ENCODE measurements at places on chromosomes 11 and 22.

DNA sequence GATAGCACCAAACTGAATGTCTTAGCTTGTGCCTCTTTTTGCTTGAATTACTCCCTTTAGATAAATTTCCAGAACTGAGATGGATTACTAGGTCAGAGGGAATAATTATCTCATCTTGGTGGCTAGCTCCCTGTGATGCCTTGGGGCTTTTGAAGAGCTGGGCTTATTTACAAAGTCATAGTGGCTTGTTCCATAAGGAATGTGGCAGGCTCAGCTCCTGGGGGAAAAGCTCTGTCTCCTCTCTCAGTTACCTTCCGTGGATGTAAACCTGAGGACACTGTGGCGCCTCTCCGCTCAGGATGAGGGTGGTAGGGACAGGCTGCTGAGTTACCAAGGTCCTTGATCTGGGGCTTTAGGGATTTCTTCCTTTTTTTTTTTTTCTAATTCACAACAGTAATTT is 121.7 kb downstream of the PARVA start:
- no peak for DNase-seq

DNA sequence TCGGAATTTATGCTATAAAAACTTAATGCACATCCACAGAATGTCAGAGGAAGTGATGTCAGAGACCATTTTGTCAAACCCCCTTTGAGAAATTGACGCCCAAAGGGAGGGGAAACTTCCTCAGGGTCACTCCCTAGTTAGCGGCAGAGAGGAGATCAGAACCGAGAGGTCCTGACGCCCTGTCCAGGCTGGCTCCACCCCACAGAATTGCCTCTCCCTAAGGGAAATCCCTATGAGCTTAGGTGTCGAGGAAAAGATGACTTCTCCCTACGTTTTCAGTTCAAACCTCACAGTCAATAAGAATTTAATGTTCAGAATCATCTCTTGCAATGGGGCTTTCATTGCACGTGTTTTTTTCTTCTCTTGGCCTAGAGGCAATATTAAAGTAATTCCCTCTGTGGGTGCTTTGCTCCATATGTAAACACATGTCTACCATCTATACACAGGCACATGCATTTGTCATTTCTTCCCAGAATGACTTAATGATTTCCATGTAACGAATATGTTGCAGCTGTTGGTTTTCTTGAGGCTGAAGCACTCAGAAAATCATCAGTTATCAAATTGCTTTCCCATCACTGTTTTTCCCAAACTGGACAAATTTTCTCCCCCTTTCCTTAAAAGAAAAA is 148.7 kb upstream of the TIMP3 start:
- DNase-seq: no peak

DNA sequence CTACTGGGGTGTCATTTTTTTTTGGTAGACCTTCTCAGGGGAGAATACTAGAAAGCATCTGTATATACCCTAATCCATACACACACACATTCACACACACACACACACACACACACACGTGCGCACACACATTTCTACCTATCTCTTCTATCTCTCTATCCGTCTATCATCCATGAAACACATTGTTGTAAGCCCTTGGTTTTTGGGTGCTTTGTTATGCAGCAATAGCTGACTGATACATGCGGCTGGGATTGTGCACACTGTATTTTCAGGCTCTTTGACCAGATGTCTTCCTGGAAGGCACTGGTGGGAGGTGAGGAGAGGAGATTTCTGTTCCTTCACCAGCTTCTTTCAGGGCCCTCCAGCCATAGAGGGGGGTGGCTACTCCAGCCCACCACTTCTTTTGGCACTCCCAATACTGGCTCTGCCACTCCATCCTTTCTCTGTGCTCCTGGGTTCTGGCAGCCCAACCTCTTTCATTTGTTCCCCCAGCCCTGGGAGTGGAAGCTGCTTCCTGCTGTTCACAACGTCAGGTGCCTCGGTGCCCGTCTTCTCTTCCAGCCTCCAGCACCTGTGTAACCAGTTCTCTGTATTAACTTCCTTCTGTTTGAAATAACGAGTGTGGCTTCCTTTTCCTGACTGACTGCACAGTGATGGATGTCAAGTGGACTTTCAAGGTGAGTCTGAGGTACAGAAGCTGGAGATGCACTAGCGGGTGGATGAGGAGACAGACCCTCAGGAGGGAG is 12.4 kb upstream of the MUC2 start:
- no peak for DNase-seq

DNA sequence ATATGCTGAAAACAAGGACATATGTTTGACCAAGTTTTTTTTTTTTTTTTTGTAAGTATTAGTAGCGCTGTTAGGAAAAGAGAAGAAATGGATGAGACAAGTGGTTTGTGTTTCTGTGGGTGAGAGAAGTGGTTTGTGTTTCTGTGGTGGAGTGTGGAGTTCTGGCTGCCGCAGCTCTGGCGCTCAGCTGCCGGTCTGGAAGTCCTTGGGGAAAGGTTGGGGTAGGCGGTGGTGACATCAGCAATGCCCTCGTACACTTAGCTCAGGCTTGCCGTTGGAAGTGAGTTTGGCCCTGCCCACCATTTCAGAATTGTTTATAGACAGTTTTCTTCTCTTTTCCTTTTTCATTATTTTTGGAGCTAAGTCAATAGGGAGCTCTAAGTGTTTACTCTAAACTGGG is 116.6 kb downstream of the TBC1D22A start:
- no peak for DNase-seq

DNA sequence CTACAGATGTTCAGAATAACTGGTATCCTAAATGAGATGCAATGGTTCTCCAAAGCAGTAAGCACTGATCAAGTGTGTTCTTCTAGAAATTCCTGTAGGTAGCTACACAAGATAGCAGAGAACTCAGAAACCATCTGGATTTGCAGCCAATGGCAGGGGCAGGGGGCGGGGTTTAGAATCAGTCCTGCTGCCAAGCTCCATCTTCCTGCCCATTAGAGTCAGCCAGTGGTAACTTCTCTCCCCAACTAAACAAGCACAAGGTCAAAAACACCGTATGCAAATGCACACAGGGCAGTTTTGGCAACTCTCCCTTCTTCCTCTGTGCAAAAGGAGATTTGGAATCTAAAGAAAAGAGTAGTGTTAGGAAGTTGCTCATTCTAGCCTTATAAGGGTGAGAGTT is 237.5 kb upstream of the CCDC90B start:
- DNase-seq: no peak

DNA sequence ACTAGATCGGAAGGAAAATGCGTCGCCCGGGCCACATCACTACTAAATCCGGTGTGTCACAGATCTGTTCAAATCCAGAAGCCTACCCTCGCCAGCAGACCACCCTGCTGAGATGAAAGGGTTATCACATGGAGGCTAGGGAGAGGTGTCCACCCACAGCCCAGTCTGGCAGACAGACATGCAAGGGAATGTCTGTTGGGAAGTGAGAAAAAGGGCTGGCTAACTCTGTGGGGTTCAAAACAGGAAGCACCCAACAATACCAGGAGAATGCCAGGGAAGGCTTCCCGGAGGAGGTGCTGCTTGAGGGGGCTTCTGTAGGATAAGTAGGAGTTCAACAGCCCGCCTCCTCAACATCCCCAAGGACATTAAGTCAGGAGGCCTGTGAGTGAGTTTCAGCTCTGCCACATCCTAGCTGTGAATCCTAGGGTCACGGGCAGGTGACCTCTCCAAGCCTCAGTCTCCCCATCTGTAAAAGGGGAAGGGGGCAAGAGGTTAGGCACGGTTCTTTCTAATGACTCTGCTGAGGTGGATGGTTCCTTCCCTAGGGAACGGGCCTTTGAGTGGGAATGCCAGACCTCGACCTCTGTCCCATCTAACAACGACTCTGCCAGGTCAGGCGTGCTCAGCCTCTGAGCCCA is 1.1 kb downstream of the TPST2 start:
- no peak for DNase-seq

DNA sequence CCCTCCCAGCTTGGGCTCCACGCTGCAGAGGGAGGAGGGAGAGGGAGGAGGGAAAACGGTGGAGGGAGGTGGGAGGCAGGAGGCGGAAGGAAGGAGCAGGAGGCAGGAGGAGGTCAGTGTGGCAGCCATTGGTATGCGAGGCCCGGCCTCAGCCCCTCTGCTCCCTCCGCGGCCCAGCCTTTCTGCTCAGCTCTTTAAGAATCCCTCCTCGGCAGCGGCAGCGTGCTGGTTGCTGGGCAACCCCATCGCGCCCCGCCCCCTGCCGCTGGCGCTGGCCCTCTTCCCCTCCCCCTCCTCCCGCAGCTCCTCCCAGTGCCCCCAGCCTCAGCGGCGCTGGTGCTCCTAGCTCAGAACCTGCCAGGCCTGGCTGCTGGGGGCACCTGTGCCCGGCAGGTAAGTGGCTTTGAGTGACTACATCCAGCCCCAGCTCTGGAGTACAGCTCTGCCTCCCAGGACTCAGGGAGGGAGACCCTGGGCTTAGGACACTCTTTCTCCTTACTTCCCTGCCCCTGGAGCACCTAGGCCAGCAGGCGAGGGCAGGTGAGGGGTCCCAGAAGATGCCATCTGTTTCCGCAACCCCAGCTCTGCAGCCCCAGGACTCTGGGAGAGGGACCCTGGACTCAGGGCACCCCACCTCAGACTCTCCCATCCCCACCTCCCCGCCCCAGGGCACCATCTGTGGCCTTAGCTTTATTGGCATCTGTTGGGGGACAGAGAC is 7.2 kb upstream of the FLRT1 start:
- no peak for DNase-seq

DNA sequence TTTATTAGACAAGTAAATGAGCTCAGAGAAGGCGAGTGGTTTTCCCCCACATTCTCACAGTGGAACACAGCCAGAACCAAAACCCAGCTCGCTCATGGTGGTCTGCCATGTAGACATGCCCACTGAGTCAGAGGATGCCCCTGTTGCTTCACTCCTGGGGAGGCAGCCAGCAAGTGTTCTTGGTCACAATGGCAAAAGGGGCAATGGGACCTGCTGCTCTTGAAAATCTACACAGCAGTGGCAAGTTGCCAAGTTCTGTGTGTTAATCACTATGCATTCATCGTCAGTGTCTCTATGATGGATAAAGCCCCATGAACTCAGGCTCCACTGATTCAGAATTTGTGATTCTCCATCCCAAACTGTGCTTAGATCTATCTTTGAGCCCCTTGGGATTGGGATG is 64.7 kb upstream of the TBCEL start:
- no peak for DNase-seq

- DNase-seq: no peak
Observed at GRCh38 chr11:134371436-134372185, 39.8 kb downstream of the GLB1L2 start.

GRCh38 chr11:122359081-122359571 is 243.1 kb upstream of the BLID start:
- DNase-seq: no peak

GRCh38 chr11:78429209-78429608 is 11.6 kb upstream of the GAB2 start:
- DNase-seq: no peak

- no peak for DNase-seq
Observed at GRCh38 chr11:122267602-122268001, 151.6 kb upstream of the BLID start.

- no peak for DNase-seq
Observed at GRCh38 chr22:42620084-42620483, 5.4 kb upstream of the POLDIP3 start.

- no peak for DNase-seq
Observed at GRCh38 chr11:122832721-122833470, 5.4 kb upstream of the CRTAM start.

All from SJSA1 (cell line).